ENCODE measurements at places on chromosomes 2 and 18.

DNA sequence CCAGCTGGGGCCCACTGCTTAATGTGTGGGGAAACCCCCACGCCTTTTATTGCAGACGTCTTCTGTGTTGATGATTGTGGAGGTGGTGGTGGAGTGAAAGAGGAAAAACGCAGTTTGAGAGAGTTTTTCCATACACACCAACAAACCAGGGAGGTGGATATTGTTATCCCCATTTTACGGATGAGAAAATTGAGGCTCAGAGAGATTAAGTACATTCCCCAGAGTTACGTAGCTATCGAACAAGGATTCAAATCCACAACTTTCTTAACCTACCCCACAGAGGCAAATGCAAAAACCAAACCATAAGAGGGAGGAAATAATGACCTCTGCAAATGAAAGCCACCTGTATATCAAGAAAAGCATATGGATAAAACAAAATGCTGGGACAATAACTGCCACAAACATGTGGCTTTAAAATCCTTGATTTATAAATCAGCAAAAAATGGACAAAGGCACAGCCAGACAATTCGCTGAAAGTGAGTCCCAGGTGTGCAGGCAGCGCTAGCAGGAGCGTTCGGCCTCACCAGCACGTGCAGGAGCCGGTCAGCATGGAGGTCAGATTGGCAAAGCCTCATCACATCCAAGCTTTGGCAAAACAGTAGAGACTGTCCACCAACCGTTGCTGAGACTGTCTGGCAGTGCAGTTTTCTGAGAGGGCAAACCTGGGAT, 12.6 kb upstream of the RAB17 start:
- DNase-seq, result no peak

DNA sequence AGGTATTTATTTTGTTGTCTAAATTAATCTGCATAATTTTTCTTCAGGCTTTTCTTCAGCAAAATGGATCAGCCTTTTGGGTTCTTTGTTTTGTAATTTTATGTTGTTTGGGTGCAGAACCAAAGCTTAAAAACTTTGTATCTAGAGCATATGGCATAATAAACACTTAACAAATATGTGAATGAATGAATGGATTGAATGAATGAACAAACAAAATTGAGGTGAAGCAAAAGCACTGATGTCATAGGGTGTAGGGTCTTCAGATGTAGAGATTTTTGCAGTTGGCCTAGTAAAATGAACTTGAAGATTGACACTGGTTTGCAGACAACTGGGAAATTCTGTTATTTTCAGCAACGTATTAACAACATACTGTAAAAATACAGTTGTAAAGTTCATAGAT, 17.3 kb downstream of the VAPA start:
- no peak for DNase-seq

DNA sequence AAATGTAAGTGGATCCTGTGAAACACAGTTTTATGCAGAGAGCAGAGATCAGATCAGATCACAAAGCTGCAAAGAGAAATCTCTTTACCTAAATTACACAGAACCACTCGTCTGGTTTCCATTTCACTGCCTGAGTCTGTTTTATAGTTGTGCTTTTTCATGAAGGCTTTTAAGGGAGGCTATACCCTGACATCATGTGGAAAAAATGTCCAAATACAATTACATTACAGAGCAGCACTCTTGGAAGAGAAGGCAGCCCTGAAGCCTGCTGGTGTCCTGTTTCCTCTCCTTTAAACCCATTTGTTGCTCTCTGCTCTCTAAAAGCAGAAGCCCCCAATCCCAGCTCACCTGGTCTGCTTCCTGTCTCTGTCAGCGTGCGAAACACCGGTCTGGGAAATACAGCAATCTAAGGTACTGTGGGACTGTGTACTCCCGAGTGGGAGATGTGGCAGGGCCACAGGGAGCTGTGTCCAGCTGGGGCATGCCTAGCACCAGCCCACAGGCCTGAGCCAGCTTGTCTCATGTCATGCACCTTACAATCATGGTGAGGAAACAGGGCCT, 24.8 kb upstream of the ZFP36L2 start:
- DNase-seq, result no peak

GRCh38 chr2:16677875-16678274, 12.2 kb upstream of the CYRIA start:
- no peak for DNase-seq

- no peak for DNase-seq
Measured at GRCh38 chr2:46923041-46923528, 7.5 kb upstream of the MCFD2 start.

DNA sequence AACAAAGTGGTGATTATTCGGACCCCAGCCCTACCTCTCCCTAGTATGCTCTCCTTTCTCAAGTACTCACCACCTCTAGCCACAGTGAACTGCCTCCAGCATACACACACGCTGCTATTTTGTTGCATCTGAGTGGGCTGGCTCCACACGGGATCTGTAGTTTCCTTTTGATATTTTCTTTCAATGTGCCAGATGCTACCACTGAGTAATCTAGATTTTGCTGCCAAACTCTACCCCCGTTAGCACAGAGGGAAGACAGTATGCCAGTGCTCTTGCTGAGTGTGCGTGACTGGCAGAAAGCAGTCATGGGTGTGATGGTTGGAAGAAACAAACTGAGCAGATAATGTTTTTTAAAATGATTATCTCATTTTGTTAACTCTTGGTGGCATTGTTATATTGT, 11.6 kb downstream of the CFLAR start:
- DNase-seq, result peak; percentile 59

DNA sequence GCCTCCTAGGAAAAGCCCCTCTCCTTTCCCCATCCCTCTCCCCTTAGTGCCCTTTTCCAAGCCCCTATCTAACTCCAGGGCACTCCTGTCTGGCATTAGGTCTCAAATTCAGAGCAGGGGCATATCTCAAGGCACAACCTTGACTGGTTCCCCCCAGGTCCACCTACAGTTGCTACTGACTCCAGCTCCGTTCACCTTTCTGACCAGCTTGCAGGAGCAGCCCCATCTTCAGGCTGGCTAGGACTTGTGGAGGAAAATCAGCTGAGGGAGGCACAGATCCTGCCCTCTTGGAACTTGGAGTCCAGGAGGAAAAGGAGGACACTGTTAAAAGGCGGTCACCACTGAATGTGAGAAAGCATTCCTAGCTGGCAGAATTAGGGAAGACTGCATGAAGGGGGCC, 152.4 kb downstream of the ZFP36L2 start:
- no peak for DNase-seq

DNA sequence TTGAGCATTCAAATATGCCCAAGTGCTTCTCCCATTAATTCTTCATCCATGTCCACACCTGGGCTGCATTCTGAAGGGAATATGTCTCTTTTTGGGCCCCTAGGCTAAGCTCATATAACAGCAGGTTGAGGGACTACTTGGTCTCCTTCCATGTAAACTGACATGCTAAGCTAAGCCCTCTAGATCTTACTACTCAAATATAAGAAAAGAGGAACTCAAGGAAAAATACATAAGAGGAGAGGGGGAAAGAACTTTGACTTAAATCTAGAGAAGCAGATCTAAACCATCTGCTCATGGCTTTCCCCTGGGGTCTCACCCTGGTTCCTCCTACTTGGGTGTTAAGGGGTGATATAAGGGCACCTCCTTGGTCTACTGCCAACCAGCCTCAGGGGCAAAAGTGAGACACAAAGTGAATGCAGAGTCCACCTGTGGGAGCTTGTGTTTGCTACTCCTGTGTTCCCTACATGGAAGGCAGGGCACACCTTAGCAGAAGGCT, 19.8 kb upstream of the NFU1 start:
- DNase-seq, result no peak
